ENCODE measurements at places on chromosomes 5 and 9.

DNA sequence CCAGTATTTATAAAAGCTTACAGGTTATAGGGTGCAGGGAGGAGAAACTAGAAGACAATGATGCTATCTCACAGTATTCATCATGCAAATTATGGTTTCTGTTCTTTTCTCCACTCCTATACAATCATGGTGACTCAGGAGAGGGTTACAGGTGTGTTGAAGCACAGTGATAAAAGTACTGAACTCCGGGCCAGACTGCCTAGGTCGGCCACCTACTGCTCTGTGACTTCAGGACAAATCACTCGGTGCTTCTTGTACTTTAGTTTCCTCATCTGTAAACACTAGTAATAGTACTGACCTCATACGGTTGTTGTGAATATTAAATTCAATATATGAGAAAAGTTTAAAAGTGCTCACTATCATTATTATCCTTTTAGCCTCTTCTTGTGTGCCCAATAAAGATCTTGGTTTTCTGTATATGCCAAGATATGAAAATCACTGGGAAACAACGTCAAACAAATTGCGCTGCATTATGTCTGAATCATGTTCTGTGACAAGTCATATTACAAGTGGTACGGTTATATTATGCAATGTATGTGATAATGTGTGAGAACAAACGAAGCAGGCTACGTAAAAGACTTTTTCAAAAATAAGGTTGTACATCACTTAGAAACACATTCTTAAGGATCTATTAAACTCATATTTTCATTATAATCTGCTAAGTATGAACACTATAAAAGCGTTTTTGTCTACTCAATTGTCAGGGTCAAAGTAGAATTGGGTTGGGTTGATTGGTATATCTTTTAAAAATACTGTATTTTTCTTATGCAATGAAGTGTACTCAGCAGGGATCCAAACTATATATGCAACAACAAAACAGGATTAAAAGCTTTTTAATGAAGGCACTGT is 153.3 kb downstream of the EFNA5 start:
- DNase-seq = no peak

DNA sequence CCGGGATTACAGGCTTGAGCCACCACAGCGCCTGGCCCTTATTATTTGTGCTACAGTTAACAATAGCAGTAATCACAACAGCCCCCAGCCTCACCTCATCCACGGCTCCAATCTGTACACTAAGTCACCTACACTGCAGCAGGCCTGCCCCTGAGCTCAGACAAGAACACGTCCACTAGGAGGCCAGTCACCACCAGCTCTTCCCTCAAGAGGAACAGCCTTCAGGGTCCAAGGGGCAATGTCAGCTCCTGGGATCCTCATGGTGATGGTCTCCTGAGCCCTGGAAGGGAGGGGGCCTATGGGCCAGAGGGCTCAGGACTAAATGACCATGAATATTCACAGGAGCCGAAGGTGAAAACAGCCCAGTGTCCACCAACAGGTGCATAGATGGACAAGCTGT is 67.7 kb downstream of the VAV2 start:
- DNase-seq = no peak

DNA sequence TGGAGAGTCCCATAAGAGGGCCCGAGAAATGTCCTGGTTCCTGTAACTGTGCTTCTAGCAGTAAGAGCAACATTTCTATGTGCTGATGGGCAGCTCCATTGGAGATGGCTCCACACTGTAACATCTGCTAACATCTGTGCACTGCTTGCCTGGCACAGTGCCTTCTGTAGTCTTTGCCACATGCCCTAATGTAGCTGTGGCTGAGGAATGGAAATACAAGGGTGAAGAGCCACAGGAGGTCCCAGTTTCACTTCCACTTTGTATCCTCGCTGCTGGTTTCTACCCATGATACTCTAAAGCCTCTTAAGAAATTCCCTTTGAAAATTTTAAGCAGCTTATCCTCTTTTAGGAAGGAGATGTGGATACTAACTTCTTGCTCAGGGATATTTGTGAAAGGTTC is 97.4 kb downstream of the HOMER1 start:
- no peak for DNase-seq

GRCh38 chr5:69454460-69455249 is 37.9 kb upstream of the OCLN start:
- DNase-seq = no peak

- DNase-seq = no peak
Measured at GRCh38 chr9:120735415-120736126, 21.3 kb upstream of the MEGF9 start.

DNA sequence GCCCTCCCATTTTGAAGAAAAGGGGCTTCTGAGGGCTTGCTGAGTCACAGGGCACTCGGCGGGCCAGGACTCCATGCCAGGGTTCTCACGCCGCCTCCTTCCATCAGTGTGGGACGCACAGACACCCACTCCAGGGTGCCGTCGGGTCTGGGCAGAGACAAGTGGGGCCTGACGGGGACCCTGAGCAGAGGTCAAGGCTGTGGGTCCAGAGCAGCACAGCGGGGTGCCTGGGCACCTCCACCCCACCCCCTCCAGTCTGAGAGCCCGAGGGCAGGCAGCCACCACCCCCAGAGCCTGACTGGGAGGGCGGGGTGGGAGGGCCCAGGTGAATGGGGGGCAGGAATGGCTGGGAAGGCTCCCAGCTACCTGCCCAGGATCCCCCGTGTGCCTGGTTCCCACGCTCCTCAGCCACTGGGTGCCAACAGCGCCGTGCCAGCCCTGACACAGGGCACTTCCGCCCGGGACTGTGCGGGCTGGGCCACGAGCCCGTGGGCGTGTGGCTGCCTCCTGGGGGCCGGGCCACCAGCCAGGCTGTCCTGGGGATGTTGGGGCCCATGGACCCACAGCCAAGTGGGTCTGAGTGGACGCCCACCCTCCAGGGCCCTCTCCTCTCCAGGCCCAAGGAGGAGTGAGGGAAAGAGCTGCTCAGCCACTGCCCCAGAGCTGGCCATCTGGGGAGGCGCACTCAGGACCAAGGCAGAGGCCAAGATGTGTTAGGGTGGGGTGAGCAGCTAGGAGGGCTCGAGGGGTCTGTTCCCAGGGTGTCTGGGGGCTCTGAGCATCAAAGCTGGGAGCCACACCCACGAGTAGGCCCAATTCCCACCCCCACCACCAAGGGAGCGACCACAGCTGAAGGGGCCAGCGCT is 10.1 kb upstream of the NRARP start:
- peak; percentile 51 for DNase-seq

DNA sequence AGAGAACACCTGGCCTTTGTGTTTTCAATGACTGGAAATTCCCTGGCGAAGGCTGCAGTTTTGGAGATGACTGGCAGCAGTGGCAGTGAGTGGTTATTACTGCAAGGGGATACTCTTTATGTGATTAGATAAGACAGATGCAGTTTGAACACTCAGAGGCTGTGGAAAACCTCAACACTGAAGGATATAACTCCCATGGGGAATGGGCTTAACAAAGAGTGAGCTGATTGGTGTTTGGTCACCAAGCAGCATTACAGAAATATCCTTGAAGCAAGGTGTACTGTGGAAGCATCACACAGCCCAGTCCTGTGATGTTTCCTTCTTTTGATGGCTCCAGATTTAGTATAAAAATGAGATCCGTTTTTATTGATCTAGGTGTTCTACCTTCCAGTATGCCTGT is 490.7 kb upstream of the PTPRD start:
- DNase-seq = no peak

GRCh38 chr5:107436201-107436600 is 234.5 kb downstream of the EFNA5 start:
- no peak for DNase-seq

DNA sequence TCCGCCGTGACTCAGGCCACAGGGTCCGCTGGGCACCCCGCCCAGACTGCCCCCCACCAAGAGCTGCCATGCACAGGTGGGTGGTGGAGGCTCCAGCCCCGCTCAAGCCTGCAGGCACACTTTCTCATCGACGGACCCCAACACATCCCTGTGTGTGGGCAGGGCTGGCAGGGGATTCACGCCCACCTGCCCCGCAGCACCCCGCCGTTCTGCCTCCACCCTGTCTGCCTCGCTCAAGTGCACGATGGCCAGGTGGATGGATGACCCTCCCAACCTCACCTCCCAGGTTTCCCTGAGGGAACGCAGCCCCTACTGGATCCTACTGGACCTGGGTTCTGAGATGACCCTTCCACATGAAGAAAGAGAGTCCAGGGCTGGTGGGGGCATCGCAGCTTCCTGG is 26.1 kb upstream of the FCN1 start:
- DNase-seq = no peak

DNA sequence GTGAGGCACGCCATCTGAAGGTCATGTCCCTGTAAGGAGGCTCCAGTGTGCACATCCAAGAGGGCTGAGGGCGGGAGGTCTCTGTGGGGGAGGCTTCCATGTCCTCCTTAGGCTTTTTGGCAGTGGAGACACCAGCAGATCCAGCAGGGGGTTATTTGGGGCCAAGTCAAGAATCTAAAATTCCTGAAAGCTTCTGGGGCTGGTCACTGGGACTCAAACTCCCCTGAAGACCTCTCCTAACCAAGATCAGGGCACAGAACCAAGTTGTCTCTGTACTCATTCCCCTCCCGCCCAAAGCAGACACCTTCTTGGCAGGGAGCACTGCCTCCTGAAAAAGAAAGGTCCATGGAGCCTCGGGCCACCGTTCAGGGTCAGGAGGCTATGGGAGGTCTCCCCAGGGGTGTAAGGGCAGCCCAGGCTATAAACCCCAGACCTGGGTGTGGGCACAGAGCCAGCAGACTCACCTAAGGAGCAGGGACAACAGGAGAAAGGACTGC is 127.4 kb upstream of the ADRA1B start:
- DNase-seq = no peak

GRCh38 chr5:175815126-175815913 is 56.1 kb upstream of the CPLX2 start:
- DNase-seq = no peak

DNA sequence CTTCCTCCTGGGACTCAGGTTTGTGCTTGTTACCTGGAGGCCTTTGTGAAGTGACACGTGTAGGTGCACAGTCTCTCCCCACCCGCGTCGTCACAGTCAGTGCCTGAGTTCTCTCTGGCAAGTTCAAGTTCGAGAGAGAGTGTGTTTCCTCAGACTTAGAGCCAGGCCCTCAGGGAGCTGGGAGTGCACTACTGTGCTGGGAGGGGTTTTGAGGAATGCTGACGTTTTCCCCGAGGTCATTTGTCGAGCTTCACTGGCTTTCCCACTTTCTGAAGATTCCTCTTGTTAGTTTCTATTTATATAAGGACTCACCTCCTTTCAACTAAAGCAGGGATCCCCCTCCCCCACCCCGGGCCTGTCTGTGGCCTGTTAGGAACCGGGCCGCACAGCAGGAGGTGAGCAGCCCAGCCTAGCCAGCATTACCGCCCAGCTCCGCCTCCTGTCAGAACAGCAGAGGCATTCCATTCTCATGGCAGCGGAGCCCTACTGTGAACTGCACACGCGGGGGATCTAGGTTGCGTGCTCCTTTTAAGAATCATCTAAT is 209.2 kb downstream of the DIRAS2 start:
- DNase-seq = peak; percentile 70

- DNase-seq = peak; percentile 65
Measured at GRCh38 chr9:35341585-35341984, 148.3 kb upstream of the RUSC2 start.

DNA sequence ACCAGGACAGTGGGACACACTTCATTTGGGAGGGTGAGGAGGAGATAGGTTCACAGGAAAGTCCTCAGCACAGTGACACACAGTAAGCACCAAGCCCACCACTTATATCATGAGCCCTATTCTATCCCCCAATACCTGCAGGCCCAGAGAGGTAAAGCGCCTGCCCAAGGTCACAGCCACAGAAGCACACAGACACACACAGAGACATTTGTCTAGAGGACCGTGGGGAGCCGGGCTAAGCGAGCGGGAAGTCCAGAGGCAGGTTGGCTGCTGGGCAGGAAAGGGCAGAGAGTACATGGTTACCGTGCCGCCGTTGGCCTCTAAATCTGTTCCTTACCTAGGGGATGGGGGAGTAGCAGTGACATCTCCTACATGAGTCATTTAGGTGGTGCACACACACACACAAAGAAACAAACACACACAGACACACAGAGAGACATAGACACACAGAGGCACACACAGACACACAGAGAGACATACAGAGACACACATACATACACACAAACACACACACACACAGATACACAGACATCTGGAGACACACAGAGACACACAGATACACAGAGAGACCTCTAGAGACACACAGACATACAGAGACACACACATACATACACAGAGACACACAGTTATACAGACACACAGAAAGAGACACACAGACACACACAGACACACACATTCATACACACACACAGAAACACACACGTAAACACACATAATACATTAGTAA is 15.9 kb upstream of the DUSP1 start:
- DNase-seq = no peak

DNA sequence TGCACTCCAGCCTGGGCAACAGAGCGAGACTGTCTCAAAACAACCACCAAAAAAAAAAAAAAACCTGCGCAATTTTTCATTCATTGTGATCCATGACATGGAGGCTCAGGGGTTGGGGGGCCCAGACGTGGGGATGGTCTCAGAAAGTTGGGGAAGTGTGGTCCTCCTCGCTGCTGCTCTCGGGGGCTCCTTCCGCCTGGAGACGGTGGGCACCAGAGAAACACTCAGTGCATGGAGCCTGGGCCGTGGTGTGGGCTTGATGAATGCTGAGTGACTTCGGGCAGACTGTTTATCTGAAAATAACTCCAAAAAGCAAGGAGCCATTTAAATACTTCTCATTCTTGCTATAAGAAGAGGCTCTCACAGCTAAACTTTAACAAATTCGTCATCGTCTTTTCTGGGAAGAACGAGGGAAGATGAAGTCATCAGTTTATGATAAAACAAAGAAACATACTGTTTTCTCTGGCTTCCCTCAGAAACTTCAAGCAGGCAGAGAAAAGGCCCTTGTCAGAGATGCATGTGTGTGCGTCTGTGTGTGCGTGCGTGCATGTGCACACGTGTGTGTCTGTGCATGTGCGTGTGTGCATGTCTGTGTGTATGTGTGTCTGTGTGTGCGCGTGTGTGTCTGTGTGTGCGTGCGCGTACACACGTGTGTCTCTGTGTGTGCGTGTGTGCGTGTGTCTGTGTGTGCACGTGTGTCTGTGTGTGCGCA is 35.0 kb downstream of the RASGEF1C start:
- DNase-seq = no peak

- DNase-seq = no peak
Measured at GRCh38 chr5:151620461-151620840, 29.3 kb upstream of the FAT2 start.

GRCh38 chr5:104539618-104540350 is 977.2 kb upstream of the NUDT12 start:
- DNase-seq = no peak

- no peak for DNase-seq
Measured at GRCh38 chr9:111360881-111361280, 30.9 kb upstream of the OR2K2 start.

DNA sequence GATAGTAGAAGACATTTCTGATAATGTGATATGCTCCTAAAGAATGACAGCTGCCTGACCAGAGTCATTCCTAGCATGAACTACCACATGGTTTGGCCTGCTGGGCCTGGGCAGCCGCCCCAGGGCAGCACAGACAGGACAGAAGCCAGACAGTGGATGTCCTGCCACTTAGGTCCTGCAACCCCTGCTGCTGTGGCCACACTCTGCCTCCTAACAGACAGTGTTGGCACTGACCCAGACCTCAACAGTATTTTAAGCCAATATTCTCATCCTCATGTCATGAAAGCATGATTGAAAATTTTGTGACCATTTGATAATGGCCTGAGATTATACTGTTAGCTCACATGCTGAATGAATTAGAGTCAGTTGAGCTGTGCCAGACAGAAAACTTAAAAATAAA is 15.8 kb downstream of the CENPP start:
- DNase-seq = no peak
